Esophagus squamous epithelium (tissue), 5 donors: ENCODE measurements at places on chromosomes 6 and 20.

- no peak for DNase-seq
Measured at GRCh38 chr6:118537574-118537973, 10.5 kb upstream of the PLN start.

DNA sequence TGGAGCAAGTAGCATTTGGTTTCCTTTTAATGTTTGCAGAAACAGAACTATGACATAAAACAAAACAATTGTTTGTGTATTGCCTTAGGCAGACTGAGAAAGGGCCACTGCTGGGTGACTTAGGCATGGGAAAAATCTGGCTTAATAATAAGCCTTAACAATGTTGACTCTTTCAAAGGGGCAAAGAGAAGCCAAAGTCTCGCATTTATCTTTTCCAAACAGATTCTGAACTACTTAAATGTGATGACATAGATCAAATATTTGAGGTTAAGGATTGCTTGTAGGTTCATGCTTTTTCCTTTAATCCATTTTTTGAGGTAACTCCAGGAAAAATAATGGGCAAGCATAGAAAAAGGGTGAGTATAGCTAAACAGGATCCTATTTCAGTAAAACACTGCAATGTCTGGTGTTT lies 39.6 kb downstream of the ADAT2 start:
- no peak for DNase-seq

DNA sequence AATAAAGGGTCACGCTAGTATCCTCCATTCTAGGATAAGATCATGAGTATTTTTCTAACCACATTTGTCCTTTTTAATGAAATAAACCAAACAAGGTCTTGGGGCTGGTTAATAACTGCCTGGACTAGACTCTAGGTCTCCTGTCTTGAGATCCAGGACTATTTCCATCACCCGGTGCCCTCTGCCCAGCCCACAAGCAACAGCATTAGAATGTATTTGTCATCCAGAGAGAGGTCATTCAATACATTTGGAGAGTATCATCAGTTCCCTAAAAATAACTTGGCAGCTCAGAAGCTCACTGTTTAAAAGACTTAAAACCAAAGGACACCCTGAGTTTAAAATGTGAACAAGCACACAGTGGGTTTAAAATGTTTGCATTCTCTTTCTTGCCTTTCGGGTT lies 4.4 kb upstream of the RBM24 start:
- DNase-seq = no peak

DNA sequence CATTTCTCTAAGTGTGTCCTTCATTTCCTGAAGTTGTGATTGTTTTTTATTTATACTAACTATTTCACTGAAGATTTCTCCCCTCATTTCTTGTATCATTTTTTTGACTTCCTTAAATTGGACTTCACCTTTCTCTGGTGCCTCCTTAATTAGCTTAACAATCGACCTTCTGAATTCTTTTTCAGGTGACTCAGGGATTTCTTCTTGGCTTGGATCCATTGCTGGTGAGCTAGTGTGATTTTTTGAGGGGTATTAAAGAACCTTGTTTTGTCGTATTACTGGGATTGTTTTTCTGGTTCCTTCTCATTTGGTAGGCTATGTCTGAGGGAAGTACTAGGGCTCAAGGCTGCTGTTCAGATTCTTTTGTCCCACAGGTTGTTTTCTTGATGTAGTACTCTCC lies 92.8 kb downstream of the ESR1 start:
- no peak for DNase-seq

DNA sequence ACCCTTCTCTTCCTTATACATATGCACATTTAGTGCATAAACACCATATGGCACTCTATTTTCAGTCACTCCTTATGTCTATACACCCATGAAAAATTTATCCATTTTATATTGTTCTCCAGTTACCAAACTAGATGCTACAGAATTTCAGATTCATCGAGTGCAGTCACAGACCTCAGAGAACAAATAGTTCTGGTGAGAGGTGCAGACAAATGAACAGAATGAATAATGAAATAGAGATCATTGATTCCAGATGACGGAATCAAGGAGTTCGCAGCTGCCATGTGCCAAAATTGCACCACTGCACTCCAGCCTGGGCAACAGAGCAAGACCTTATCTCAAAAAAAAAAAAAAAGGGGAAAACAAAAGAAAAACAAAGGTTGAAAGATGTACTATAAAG lies 214.8 kb upstream of the CEP162 start:
- DNase-seq = no peak

GRCh38 chr20:54665812-54666211 lies 190.4 kb downstream of the DOK5 start:
- DNase-seq = no peak

GRCh38 chr20:6265204-6265904 lies 142.5 kb upstream of the FERMT1 start:
- no peak for DNase-seq

DNA sequence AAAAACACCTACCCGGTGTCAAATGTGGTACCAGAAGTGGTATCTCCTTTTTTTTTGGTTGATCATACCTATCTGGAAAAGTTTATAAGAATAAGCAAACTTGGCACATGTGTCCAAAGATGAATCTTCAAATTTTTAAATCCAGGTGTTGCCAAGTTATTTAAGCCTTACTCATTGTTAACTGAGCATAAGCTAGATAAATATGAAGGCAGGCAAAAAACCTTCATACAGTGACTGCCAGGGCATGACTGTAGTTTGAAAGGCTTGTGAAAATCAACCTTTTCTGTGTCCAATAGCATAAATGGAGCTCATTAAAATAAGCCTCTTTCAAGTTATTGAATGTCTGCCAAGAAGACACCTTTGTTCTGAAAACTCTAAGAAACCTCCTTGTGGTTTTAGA lies 699.2 kb downstream of the DOK5 start:
- DNase-seq = no peak

- DNase-seq = no peak
Measured at GRCh38 chr6:29946223-29947076, 4.1 kb downstream of the HLA-A start.

GRCh38 chr6:110340392-110340965 lies 17.7 kb downstream of the METTL24 start:
- no peak for DNase-seq

- no peak for DNase-seq
Measured at GRCh38 chr6:55528624-55529023, 50.4 kb downstream of the HMGCLL1 start.

DNA sequence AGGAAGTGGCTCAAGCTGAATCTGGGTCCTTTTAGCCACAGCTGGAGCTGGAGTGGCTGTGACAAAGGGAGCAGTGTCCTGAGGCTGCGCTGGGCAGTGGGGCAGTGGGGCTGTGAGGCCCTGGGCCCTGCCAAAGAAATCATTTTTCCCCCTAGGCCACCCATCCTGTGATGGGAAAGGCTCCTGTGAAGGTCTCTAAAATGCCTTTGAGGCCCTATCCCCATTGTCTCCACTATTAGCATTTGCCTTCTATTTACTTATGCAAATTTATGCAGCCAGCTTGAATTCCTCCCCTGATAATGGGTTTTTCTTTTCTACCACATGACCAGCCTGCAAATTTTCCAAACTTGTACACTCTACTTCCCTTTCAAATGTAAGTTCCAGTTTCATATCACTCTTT lies 539.2 kb downstream of the MEI4 start:
- no peak for DNase-seq

DNA sequence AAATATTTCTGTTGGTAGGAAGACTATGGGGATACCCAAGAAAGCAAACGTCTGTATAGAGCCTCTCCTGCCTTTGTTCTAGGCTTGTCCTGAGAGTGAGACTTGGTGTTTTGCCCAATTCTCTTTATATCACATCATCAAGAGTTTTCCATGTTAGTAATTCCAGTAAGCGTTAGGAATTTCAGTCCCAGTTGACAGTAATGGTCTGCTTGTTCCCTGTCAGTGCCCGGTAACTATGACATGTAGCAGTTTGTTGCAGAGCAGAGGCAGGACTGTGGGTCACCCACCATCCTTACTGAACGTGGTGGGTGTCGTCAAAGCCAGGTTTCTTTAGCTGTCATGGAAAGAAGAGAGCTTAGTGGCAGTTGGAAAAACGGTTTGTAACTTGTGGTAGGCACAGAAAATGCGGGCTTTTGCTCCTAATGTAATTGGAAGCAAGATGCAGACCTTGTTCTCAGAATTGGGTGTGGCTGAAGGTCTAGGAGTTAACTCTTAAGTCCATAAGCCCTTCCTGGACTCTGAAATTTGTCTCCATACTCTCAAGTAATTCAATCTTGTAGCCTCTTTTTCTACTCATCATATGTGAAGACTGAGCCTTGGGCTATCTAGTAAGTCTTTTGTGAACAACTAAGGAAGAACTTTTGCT lies 188.8 kb downstream of the TMEM242 start:
- no peak for DNase-seq

- DNase-seq = no peak
Measured at GRCh38 chr6:28841290-28841689, 82.5 kb downstream of the TRIM27 start.

GRCh38 chr6:162230147-162230752 lies 497.3 kb downstream of the PRKN start:
- DNase-seq = no peak

DNA sequence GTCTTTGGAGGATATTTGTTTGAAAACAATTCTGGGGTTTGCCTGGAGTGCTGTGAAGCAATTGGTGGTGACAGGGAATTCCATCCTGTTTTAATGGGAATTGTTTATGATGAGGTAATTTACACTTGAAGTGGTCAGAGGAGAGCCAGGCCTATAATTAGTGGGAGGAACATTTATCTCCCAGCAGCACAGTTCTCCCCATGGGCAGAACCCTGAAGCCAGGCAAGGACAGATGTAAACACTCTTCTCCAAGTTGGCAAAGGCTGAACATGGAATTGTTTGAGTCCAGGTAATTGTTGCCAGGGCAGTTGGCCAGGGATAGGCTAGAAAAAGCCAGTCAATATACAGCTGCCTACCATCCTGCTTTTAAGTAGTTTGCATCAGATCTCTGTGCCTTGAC lies 789.7 kb downstream of the FRK start:
- no peak for DNase-seq

- no peak for DNase-seq
Measured at GRCh38 chr6:136668571-136668970, 118.3 kb upstream of the MAP7 start.

GRCh38 chr6:4270776-4271175 lies 135.4 kb upstream of the ECI2 start:
- DNase-seq = no peak

DNA sequence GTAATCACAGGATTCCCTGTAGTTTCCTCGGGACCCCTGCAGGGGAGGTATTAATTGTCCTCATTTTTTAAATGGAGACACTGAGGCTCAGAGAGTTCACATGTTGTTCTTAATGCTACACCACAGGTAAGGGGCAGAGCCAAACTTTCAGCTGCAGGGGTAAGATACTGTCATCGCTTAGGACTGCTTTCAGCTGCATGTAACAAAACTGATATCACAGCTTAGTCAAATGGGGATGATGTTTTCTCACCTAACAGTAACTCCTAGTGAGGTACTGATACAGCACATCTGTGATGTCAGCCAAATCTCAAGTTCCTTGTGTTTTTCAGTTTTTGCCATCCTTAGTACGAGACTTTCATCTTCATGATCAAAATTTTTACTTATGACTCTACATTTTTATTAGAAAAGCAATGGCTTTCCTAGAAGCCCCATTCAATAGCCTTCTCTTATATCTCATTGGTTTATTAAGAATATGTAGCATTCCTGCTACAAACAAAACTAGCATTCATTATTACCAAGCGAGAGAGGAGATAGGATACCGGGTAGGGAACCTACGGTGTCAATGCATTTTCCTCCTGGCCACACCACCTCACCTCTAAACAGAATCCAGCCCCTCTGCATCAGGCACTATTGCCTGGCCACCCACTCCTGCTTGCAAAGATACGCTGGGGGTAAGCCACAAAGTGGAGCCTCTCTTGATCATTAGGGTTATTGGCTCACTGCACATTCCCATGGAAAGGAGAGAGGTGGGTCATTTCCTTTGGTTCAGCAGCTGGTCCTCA lies 557.5 kb downstream of the CD83 start:
- no peak for DNase-seq

DNA sequence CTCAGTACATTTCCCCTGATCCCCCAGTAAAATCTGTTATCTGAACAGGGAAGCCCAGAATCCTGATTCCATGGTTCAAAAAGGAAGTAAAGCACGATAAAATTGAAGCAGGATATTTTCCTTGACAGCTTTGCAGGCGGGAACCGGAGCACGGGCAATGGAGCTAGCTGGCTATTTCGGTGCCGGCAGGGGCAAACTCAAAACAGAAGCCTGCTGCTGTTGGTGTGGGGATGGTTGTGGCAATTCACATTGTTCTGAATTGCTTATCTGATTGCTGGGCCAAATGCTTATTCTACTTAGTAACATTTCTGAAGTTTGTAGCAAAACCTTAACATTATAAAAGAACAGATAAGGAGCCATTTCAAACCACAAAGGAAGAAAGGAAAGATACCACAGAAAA lies 172.4 kb downstream of the MMS22L start:
- no peak for DNase-seq

- DNase-seq = no peak
Measured at GRCh38 chr20:50571466-50571865, 61.3 kb downstream of the PTPN1 start.

- no peak for DNase-seq
Measured at GRCh38 chr20:56689318-56689717, 60.2 kb downstream of the TFAP2C start.

DNA sequence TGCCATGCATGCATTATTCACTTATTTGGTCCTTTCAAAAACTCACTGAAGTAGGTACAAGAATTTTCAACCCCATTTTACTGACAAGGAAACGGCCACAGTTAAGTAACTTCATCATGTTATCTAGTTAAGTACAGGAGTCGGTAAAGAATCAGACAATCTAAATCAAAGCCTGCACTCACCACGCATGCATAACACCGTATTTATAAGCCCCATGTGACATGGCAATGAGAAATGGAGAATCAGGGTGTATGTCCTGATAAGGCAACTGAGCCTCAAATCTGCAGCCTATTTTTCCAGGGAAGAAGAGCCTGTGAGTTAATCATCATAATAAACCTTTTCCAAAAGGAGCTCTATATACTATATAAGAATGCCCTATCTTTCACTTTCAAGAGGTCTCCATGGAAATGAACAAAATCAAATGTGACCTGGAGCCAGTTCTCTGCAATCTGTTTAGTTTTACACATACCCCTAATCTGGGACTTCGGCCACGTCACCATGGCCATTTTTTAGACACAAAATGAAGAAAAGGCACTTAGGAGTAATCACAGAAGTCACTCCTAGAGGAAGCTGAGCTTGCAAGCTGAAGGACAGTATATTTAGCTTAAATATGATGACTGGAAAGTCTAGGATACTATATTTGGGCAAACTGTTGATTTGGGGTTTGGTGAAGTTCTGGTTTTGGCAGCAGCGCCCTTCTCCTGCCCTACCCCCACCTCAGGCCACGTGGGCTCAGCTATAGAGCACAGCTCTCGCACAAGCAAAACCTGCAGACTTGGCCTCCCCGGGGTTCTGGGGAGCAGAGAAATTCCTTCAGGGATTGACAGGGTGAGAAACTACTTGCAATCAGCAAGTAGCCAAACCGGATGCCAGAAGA lies 19.2 kb downstream of the TRAM2 start:
- DNase-seq = no peak

DNA sequence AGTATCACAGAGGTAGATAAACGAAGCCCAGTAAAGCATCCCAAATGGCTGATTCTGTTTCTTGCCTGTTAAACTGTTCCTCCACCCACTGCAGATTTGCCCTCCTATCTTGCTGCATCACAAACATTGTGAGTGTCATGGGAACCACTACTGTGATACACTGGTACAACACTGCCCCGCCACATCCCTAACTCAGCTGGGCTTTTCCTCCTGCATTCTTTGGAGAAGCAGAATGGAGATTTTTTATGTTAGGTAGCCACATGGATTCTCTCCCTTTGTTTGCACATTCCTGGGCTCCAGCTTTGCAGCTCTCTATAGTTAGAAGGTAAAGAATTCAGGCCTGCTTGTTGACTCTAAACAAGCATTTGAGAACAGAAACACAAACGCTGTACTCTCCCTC lies 234.1 kb downstream of the TMEM242 start:
- DNase-seq = no peak
